ENCODE measurements at places on chromosomes 5 and 9.

GRCh38 chr5:103927739-103928138, 365.1 kb upstream of the NUDT12 start:
- DNase-seq, result no peak

DNA sequence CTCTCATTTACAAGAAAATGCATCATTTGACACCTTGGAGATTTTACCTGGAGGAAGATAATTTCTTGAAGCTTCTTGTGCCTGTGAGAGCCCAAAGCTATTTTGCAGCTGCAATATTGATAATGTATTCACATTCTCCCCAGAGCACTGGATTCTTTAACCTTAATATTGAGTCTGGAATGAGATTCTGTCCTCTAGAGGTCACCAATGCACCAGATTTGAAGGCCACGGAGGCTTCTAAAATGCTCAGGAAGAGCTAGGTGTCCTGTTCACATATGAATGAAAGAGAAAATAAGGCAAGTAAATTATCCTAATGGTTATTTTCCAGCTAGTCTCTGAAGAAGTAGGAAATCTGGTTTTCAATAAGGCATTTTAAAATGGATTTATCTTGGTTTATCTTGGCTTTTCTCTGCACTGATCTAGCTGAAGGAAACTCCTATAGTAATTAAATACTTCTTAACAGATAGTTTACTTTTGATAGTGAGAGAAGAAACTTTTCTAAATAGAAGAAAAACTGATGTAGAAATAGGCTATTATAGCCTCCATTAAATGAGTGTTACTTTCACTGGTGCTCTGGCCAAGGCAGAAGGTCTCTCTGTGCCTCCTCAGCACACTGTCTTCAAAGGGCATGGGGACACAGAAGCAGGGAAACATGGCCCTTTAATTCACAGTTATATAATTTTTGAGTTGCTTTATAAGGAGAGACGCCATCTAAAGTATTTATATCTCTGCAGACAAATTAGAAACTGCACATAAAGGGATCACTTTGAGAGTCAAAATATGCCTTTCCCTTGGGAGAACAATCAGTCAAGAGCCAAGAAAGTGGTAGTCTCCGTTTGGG, 297.0 kb upstream of the ACTBL2 start:
- no peak for DNase-seq

GRCh38 chr5:33781286-33781685, 110.5 kb downstream of the ADAMTS12 start:
- DNase-seq, result no peak

GRCh38 chr5:176185133-176185733, 53.0 kb upstream of the SIMC1 start:
- no peak for DNase-seq

DNA sequence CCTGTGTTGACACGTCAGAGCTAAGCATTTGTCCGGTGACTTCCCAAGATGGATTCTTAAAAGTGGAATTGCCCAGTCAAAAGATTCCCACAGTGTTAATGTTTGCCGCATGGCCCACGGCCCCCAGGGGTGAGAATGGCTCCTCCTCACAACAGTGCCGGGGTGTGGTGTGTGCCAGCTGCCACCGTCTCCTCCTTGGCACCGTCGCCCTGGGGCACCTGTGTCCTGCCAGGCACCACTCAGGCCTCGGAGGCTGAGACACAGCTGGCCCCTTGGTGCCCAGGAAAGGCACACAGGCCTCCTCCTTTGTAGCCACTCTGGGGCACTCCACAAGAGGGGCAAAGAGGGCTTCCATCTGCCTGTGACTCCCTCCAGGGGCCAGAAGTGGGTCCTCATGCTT, 4.3 kb downstream of the KCNT1 start:
- no peak for DNase-seq

DNA sequence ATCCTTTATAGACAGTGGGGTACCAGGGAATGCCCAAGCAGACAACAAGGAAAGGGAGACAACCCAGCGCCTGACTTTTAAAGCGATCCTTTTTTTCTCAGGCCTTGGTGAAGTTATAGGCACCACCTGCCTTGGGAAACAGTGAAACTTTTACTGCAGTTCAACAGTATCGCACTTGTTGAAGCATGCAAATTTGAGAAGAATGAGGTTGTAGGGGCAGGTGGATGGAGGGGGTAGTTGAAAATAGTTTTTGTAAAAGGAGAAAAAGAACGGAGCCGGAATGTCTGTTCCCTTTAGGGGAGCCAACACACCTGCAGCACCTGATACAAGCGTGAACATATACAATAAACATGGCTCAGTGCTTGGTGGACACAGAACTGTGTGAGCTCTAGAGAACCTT, 190.2 kb upstream of the NR3C1 start:
- DNase-seq, result no peak

DNA sequence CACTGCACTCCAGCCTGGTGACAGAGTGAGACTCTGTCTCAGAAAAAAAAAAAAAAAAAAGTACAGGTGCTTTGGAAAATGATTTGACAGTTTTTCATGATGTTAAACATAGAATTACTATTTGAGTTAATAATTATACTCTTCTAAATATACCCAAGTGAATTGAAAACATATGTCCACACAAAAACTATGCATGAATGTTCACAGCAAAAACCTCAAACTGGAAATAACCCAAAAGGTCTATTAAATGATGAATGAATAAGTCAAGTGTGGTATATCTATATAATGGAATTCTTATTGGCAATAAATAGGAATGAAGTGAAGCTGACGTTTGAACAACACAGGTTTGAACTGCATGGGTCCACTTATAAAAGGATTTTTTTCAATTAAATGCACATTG, 207.2 kb upstream of the DAB2 start:
- DNase-seq, result no peak

- no peak for DNase-seq
Measured at GRCh38 chr5:32244017-32244416, 68.7 kb downstream of the MTMR12 start.

DNA sequence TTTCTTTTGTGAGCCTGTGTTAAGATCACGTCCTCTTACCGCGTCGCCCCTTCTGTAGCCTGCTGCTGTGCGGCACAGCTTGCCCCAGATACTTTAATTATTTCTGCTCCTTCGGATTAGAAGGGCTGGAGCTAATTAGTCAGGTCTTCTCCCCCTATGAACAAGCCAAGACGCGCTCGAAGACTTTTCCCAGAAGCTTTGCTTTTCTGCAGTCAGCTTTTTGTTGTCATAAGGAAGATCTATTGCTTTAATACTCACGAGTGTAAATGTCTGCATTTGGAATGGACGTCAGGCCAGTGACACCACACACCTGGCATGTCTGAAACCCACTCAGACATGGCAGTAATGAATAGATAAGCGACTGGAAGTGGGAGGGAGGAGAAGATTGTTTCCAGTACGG, 37.0 kb downstream of the PRUNE2 start:
- no peak for DNase-seq

DNA sequence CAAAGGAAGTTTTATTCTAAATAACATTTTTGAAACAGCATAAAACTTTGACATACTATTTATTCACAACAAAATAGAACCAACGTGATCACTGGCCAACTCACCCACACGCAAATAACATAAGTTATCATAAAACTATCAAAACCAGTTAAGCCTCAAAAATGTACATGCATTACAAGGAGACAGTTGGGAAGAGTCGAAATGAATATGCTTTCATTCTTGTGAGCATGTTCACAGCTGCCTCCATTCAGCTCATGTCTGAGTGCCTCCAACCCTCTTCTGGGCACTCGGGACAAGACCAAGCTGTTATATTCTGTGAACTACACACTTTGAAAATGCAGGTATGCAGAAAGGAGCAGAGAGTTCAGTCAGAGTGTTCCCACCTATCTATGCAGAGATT, 284.9 kb downstream of the BNC2 start:
- DNase-seq, result no peak

DNA sequence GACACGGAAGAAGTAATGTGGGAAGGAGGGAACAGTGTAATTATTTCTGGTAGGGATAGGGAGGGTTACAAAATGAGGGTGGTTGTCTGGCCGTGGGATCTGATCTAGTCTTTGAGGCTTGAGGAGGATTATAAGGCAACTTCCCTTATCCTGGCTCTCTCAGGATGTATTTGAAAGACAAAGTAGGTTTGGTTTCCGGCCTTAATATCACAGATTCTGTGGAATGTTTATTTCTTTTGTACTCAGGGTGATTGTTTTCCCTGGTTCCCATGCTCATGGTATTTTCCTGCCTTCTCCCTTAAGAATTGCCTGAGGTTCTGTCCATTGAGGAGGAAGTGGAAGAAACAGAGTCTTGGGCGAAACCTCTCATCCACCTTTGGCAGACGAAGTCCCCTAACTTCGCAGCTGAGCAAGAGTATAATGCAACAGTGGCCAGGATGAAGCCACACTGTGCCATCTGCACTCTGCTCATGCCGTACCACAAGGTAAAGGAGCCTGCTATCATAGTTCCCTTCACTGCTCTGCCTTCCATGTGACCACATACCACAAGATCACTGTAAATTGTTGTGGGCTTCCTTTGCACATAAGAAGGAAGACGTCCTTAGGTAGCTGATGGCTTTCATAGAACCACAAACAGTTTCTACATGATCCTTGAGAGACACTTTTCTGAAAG, 253.8 kb downstream of the KDM4C start:
- no peak for DNase-seq

DNA sequence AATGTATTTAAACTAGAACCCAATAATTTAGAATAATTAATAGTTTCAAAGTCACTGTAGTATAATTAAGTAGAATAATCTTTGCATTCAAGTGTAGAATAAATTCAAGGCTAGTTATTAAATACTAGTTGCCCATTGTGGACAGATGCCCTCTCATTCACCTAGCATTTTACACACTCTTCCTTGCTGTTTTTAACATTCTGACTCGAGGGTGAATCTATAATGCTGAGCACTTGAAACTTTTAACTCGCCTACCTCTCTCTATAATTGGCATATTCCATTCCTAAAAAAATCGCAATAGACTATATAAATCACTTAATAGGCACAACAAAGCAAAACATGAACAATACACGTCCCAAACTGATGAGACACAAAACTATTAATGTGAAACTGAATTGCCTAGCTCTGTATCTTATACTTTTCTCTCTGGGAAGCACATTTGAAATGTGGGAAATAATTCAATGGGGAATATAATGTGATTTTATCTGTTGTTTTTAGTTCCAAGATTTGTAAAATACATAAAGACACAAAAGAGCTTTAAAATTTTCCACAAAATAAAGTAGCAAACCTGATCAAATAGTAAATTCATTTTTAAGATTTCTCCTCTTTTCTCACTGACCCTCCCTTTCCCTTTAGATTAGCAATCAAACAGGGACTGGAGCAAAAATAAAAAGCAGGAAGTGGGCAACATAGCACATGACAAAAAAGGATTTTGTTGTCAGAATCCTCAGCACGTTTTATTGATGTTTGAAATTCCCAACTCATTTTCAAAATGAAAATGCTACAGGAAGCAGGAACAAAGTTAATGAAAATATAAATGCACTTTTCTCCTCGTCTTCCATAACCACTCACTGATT, 295.6 kb downstream of the PDE4D start:
- no peak for DNase-seq

GRCh38 chr5:122078116-122079110, at the start of gene LOX:
Gene LOX (minus strand): TSS chr5:122078259. CDS start chr5:122077985, 274 bp downstream.
- no peak for DNase-seq

GRCh38 chr9:96219026-96219899, 82.7 kb downstream of the HSD17B3 start:
- DNase-seq, result no peak

- DNase-seq, result no peak
Measured at GRCh38 chr5:164663198-164663989, 1158.0 kb downstream of the MAT2B start.

DNA sequence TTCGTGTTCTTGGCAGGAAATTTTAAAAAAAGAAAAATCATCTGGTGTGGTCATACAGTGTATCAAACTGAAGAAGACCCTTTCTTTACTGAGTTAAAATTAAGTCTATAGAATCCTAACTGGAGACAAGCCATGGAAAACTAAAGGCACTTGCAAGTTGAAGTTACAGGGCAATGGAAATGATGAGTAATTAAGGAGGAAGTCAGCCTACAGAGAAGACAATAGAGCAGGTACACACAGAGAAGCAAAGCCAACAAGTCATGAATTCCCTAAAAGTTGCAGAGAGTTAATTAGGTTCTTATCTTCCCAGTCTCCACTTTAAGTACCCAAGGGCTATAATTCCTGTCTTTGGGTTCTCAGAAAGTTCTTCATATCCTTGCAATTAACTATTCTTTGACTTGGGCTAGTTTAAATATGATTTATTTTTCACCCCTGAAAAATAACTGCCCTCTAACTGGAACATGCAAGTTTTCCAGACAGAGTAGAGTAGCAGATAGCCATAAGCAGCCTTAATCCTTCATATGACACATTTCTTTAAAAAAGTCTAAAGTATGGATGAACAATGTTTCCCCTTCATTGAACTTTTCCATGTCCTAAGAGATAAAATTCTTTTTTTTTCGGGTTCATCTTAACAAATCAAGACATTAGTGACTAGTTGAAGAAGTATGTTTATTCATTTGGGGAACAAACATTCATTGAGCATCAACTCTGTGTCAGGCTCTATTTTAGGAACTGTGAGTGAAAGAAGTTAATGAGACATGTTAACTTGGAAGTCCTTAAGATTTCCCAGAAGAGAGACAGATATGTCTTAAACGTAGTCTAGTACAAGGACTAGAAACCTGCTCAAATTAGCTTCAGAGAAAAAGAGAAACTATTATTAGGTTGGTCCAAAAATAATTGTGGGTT, 5.2 kb upstream of the ITGA2 start:
- DNase-seq, result no peak

DNA sequence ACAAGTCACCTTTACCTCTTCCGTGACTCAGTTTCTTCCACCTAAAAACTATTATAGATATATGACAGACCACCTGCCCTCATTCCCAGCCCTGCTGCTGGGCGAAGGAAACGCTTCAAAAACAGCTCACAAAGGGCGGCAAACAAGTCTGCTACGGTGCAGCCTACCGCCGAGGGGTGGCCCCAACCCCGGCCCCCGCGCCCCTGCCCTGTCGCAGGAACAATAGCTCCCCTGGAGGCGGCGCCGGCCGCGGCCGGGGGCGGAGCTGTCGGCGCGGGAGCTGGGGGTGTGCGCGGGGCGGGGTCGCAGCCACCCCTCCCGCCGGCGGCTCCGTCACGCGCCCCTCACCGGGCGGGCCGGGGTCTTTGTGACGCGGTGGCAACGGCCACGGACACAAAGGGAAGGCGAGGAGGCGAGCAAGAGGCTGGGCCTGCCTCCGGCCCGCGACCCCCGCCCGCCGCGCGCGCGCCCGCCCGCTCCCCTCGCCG, at the start of gene TMEFF1:
Gene TMEFF1 (plus strand): TSS at position 362 of the 488 bp plus-strand sequence. CDS start 396 bp downstream, outside the sequence.
- DNase-seq, result no peak

All from activated naive CD8-positive, alpha-beta T cell treated with anti-CD3 and anti-CD28 coated beads, Interleukin-2, amount 50 U/mL, for 16 hours (primary cell).